ENCODE measurements at places on chromosomes 12 and 14.

GRCh38 chr12:72207079-72207478 is 65.1 kb upstream of the TRHDE start:
- DNase-seq: no peak

GRCh38 chr12:105431537-105432100 is 101.1 kb downstream of the C12orf75 start:
- DNase-seq: no peak

GRCh38 chr12:94575024-94575423 is 75.3 kb downstream of the TMCC3 start:
- no peak for DNase-seq

DNA sequence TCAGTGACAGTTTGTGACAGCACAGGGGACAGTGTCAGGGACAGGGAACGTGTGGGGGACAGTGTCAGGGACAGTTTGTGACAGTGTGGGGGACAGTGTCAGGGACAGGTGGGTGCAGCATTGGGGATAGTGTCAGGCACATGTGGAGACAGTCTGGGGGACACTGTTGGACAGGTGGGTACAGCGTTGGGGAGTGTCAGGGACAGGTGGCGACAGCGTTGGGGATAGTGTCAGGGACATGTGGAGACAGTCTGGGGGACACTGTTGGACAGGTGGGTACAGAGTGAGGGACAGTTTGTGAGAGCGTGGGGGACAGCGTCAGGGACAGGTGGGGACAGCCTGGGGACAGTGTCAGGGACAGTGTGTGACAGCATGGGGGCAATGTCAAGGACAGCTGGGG is 140.0 kb downstream of the TMEM121 start:
- DNase-seq: no peak

GRCh38 chr14:33812181-33812580 is 138.7 kb downstream of the EGLN3 start:
- DNase-seq: no peak

GRCh38 chr12:16325426-16325825 is 22.0 kb upstream of the MGST1 start:
- DNase-seq: no peak

- DNase-seq: no peak
These were observed 60.4 kb downstream of the SMUG1 start for GRCh38 chr12:54128416-54128815.

DNA sequence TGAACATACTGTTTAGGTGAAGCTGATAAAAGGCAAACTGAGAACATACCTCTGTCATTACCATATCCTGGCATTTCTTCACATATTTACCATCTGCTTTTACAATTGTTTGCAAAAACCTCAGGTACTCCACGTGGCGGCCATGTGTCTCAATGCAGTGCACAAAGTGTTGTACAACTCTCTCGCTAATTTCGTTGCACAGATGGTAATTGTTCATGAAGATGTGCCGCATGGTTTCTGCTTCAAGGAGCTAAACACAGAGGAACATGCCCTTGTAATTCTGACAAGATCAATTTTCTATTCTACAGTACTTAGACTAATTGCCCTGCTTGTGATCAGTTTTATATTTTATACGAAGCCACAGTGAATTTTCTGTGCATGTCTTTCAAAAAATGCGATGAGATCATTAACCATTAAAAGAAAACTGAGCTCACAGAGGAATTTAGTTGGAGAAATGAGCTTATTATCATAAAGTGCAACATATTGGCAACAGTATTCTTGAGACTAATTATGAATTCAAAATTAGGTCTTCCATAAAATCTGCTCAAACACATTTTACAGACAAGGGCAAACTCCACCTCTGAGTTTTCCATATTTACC is 233.8 kb downstream of the ITPR2 start:
- DNase-seq: no peak

Measured in T-helper 17 cell (primary cell).